ENCODE measurements at places on chromosomes 5 and 9.

GRCh38 chr5:9655641-9656040, 25.5 kb upstream of the TAS2R1 start:
- DNase-seq = no peak

- peak; percentile 6 for DNase-seq
Observed at GRCh38 chr5:148620696-148621095, 33.6 kb downstream of the HTR4 start.

DNA sequence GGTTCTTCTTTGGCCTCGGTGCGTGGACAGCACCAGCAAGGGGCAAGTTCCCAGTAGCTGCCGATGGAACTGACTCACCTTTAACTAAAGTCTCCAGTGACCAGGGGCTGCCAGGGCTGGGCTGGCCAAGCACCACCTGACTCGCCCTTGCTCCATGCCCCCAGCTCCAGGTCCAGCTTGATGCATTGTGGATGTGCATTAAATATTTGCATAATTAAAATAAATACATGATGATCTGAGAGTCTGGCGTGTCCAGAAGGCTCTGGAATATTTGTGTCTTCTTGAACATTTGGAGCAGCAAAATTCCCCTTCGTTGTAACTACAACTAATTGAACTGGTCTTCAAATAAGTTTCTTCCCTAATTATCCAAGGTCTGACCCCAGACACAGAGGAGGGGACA, 9.5 kb upstream of the PRDM12 start:
- DNase-seq = no peak

GRCh38 chr9:1776668-1777067, 238.5 kb upstream of the SMARCA2 start:
- DNase-seq = no peak

DNA sequence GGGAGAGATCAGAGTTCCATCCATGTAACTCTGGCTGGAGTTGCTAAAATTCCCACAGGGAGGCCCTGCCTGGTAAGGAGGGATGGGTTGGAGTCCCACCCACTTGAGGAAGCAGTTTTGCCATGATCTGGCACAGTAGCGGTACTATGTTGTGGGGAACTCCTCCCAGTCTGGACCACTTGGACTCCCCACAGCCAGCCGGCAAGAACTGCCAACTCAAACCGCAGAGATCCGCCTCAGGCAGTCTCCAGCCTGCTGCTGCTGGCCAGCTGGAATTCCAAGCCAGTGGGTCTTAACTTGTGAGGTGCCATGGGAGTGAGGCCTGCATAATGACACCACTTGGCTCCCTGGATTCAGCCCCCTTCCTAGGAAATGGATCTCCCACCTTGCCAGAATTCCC, 151.9 kb downstream of the NDUFS4 start:
- no peak for DNase-seq

DNA sequence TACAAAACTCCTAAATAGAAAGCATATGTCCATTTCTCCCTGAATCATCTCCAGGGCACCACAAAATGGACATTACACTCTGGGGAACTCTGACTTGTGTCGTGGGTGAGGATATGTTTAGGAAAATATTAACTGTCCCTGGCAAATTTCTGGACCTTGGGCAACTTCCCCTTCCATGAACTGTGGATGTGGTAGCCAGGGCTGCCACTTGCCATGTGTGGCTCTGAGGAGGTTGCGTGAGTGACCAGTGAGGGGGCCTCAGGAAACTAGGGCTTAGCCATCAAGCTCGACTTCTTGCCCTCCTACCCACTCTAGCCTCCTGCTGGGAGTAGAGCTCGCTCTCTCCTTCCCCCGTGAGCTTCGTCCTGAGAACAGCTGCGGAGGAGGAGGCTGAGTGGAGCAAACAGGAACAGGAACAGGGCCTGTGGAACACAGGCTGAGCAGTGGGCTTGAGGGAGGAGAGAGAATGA, 13.8 kb upstream of the STC2 start:
- no peak for DNase-seq

DNA sequence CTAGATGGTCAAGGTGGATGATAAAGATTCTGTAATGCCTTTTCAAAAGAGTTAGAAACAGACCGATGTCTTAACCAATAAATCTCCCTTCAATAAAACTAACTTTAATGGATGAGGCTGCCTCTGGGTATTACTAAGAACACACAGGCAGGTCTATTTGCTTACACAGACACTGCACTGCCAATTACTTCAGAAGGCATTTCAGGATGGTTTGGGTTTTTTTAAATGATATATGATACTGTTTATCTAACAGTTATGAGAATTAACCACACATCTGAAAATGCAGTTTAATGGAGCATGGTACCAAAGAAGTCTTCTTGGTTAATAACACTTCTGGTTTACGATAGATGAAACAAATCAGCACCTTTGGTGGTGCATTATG, 367.9 kb upstream of the GRAMD2B start:
- no peak for DNase-seq

- DNase-seq = no peak
Observed at GRCh38 chr9:127732444-127732843, 2.6 kb downstream of the TOR2A start.

GRCh38 chr9:132193227-132194124, 31.6 kb downstream of the NTNG2 start:
- no peak for DNase-seq

DNA sequence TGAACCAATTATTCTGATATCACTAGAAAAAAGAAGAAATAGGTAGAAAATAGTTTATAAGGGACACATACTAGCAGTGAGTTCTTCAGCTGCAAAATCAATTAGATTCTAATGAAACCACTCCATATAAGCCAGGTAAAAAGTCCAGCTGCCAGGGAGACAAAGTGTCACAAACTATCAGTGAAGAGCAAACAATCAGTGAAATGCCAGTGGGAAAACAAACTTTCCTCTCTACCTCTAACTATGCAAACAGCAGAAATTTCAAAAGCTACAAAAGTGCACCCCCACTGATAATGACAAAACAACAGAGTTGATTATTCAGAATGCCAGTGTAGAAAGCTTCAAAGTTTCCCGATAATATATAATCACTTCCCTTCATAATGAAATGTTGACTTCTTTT, 637.2 kb upstream of the ITGA1 start:
- DNase-seq = no peak

GRCh38 chr9:34374905-34375552, 1.7 kb downstream of the MYORG start:
- no peak for DNase-seq
